M059J (cell line): ENCODE measurements at places on chromosomes 12 and 14.
A peak's percentile ranks its signal among the peaks of the same experiment; 100 is the strongest.

DNA sequence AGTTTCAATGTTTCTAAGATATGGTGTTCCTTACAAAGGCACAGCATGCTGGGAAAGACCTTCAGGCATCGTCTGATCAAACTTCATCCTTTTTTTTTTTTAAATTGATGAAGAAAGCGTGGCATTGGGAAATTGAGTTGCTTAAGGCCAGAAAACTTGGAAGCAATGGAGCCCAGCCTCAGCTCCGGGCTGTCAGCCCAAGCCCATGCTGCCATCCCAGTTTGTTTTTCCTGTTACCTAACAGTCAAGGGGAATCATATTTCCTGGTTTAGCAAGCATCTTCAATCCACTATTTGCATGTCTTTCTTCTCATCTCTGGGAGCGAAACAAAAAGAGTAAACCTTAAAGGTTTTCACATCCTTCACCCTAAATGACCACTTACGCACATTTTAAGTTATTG is 200.2 kb downstream of the CHST11 start:
- DNase-seq: no peak

- peak; percentile 73 for DNase-seq
Observed at GRCh38 chr14:104078031-104078455, 7.5 kb upstream of the ASPG start.

- DNase-seq: no peak
Observed at GRCh38 chr14:104295681-104296387, 157.4 kb downstream of the KIF26A start.

GRCh38 chr12:108693751-108694150 is 37.6 kb downstream of the CORO1C start:
- DNase-seq: no peak

DNA sequence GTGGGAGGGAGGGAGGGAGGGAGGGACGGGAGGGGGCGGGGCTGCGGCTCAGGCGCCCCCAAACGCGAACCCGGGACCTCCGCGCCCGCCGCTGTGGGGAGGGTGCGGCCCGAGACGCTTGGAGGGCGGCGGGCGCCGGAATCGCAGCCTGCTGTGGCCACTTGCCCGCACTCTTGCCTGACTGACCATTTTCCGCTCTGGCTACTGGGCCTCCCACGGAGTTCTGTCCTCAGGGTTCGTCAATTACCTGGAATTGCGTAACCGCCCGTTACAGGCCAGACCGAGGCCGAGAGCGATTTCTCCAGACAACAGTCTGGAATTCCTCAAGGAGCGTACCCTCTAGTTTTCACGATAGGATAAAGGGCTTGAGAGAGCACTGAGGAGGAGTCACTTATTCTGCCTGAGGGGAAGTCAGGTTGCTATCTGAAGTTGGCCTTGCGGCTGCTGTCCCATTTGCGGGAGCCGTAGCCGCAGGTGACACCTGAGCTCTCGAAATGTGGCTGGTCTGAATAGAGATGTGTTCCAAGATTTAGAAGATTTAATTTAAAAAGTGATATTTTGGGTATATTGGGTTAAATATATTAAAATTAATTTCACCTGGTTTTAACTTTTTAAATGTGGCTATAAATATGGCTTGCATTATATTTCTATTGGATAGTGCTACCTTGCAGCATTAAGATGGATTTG is 446 bp upstream of the ZNF641 start:
- peak; percentile 78 for DNase-seq

DNA sequence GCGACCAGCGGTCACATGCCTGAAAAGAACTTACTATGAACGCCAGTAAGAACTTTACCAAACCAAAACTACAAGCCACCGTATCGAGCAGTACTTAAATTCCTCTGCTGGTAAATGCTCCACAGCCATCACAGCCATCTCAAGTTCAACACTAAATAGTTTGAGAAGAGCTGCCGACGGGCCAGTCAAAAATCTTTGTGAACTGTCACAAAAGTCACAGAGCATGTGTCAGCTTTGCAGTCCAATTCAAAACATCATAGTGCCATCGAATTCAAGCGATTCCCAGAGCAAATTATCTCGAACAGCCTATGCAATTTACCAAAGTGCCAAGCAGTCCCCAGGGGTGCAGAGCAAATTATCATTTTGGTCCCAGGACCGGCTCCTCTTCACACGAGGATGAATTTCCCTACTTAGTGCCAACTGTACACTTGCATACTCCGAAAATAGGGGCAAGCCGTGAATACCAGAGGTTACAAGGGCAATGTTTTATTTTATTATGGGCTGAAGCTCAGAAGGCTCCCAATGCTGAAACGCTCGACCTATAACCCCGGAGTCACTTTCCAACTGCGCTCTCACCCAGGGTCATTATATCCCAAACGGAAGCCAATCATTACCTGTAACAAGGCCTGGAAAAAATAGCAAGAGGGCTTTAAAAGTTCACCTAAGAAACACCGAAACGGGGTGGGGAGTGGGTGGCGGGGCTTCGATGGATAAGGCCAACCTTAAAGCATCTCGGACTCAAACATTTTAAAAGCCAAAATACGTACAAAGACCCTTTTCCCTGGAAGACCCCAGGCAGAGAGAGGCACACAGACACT is 1.1 kb downstream of the LRP6 start:
- DNase-seq: peak; percentile 47

DNA sequence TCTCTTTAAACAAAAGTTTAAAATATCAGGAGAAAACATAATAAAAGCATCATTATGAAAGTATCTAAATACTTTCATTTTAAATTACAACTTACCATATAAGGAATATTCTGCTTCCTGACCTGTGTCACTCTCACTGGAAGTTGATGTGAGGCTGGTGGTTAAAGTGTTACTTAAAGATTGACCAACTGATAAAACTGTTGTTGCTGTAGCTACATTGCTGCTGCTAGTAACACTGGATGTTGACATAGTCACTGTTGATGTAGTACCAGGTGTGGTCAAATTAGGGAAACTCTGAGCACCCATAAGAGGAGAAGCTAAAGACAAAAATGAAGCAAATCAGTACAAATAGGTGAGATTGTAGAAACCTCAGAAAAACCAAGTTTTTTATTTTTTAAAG is 79.9 kb downstream of the HECTD1 start:
- peak; percentile 37 for DNase-seq

DNA sequence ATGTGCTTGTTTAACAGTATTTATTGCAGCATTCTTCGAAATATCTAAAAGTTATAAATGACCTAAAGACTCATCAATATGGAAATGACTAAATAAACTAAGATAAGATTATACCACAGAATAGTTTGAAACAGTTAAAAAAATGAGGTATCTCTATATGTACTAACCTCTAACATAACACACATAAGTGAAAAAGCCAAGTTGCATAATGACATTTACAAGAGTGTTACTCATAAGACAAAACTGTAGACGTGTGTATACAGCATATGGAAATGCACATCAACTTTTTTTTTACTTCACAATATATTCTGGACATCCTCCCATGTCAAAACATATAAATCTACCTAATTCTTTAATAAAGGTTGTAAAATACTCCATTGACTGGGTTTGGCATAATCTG is 22.8 kb downstream of the CPM start:
- DNase-seq: no peak

- no peak for DNase-seq
Observed at GRCh38 chr14:67377916-67378315, 17.8 kb downstream of the EIF2S1 start.

DNA sequence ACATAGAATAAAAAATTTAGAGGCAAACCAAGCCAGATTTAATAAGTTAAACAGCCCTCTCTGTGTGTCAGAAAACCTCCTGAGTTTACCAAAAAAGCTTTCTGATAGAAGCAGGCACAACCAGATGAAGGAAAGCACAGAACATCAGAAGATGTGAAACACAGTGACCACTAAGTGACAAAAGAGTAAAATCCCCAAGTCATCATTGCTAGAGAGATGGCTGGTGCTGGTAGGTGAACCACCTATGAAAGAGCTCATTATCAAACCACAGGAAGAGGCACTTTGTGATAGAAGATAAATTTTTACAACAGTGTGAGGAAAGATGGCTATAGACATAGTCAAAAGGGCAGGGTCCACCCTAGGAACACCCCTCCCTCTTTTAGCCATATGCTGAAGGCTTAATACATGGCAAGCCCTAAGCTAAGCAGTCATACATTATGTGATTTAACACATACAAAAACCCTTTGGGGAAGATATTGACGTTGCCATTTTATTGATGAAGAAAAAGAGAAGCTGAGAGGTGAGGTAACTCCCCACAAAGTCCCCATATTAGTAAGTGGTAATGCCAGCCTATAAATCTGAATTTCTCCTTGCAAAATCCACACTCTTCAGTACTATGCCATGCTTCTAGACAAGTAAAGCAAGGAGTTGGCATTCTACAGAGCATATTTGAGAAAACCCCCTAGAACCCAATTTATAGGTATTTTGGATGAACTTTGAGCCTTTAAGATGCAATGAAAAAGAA is 449.9 kb downstream of the LRIG3 start:
- DNase-seq: no peak

- DNase-seq: no peak
Observed at GRCh38 chr12:27012982-27013255, 1.3 kb downstream of the TM7SF3 start.

GRCh38 chr12:4434706-4435425 is 10.7 kb downstream of the FGF6 start:
- DNase-seq: no peak

GRCh38 chr14:44833376-44834060 is 128.2 kb downstream of the KLHL28 start:
- DNase-seq: no peak

- no peak for DNase-seq
Observed at GRCh38 chr14:68148276-68148675, 328.7 kb downstream of the RAD51B start.

GRCh38 chr14:31950764-31951637 is 126.1 kb upstream of the ARHGAP5 start:
- DNase-seq: peak; percentile 65

DNA sequence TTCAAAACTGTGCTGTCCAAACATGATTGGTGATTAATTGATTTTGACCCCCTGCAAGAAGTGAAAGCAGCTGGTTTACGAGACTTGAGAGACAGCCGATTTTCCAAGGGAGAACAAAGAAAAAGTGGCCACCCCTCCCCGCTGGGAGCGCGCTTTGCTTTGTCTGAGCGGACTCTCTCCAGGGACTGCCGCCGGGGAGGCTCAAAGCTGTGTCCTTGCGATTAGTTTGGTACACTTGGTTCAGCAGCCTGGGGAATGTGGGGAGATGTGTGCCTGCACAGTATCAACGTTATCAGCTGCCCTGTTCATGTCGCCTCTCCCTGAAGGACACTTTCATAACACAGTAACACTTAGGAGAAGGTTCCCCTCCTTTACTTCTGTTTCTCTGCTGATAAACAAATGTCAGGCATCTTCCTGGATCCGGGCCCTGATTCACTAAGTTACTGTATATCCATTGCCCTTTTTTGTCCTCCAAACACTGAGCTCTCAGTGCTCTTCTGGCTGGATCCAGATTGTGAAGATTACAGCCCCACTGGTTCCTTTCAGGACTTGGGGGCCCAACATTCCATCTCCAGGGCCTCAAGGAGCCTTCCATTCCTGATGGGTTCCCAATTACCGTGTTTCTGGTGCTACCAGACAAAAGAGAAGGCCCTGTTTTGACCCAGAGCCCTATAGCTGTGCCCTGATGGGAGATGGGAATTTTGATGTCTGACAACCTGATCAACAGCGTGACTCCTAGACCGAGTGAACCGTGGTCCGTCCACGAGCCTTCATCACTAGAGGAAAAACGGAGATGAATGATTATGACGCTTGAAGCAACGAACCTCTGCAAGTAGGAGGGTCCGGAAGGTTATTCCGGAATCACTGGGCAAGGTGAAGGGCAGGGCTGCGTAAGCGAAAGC is 31.7 kb upstream of the TUBA1C start:
- DNase-seq: peak; percentile 72

- no peak for DNase-seq
Observed at GRCh38 chr12:117387832-117388231, 26.4 kb upstream of the NOS1 start.

DNA sequence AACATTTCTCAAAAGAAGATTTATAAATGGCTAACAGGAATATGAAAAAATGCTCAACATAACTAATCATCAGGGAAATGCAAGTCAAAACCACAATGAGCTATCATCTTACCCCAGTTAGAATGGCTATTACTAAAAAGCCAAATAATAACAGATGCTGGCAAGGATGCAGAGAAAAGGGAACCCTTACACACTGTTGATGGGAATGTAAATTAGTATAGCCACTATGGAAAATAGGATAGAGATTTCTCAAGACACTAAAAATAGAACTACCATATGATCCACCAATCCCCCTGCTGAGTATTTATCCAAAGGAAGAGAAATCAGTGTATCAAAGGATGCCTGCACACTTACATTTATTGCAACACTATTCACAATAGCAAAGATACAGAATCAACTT is 58.3 kb downstream of the GUCY2C start:
- DNase-seq: no peak

GRCh38 chr12:47751561-47751960 is 7.1 kb downstream of the RAPGEF3 start:
- DNase-seq: no peak

- no peak for DNase-seq
Observed at GRCh38 chr14:99156814-99157213, 115.2 kb downstream of the BCL11B start.

DNA sequence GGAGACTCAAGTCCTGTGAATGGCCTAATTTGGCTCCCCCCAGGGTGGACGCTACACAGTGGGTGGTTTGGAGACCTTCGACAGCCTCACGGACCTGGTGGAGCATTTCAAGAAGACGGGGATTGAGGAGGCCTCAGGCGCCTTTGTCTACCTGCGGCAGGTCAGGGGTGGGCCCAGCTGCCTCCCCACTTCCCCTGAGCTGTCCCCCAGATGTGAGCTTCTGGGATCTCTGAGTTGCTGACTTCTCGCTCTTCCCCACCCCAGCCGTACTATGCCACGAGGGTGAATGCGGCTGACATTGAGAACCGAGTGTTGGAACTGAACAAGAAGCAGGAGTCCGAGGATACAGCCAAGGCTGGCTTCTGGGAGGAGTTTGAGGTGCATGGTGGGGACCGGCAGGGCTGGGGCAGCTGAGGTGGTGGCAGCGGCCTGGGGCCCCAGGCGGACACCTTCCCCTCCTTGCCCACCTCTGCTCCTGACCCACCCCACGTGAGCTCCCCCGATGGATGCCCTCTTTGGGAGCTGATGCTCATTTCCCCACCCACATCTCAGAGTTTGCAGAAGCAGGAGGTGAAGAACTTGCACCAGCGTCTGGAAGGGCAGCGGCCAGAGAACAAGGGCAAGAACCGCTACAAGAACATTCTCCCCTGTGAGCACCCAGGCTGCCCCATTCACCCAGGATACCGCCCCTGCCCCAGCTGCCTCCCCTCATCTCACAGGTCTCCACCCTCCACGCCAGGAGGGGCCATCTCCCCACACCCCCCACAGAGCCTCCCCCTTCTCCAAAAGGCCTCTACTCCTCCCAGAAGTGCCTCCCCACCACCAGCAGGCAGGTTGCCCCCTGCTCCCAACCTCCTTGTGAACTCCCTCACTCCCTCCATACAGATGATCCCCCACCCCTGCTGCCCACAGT is 4.2 kb downstream of the PTPN6 start:
- DNase-seq: no peak

- DNase-seq: peak; percentile 79
Observed at GRCh38 chr14:99745307-99745951, 47.8 kb upstream of the EML1 start.

GRCh38 chr12:92696216-92696615 is 6.6 kb upstream of the PLEKHG7 start:
- no peak for DNase-seq
